ENCODE measurements at places on chromosomes 2 and 18.

GRCh38 chr2:224086226-224086914 lies 47.3 kb upstream of the SERPINE2 start:
- DNase-seq = no peak

- no peak for DNase-seq
These were observed 166.8 kb downstream of the ANKRD30B start for GRCh38 chr18:14914771-14915170.

- no peak for DNase-seq
These were observed 11.9 kb upstream of the DLX2 start for GRCh38 chr2:172114579-172114978.

DNA sequence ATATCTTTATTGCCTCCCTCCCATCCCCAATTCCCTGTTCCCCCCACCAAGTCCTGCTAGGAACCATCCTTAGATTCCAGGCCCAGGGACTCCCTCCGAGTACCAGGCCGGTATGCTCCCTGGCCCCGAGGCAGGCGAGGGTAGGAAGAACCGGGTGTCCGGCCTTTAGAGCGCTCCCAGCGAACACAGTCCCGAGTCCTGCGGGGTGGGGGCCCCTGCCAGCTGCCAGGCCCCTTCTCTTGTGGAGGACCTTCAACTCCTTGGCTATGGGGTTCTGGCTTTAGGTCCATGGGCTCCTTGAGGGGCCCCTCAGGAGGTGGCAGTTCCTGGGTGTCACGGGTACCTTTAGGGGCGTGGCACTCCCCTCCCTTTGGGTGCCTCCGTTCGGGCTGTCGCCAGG lies 4.4 kb downstream of the BCS1L start:
- DNase-seq = no peak

DNA sequence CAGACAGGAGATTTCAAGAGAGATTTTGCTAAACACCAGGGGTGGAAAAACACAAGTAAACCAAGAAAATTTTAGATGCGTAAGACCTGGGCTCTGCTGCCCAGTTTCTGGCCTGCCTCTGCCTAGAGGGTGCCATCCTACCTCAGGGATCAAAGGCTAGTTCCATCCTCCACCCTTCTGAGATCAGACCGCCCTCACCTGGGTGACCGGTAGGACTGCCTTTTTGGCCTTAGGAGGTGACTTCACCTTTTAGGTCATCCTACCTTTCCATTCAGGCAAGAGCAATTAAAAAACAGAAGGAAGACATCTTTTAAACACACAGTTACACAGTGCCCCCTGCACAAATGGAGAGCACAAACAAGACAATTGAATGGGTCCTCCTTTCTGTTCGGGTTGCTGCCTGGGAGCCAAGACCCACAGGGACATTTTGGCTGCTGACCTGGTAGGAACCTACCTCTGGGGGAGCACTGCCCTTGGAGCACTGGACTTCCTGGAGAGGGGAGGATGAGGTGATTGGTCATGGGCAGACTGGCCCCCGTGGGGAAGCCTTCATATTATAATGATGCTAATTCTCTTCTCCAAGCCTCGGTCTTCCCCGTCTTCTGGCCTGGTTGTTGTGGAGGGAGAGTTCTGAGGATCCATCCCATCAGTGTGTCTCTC lies 3.1 kb downstream of the PSD4 start:
- no peak for DNase-seq

DNA sequence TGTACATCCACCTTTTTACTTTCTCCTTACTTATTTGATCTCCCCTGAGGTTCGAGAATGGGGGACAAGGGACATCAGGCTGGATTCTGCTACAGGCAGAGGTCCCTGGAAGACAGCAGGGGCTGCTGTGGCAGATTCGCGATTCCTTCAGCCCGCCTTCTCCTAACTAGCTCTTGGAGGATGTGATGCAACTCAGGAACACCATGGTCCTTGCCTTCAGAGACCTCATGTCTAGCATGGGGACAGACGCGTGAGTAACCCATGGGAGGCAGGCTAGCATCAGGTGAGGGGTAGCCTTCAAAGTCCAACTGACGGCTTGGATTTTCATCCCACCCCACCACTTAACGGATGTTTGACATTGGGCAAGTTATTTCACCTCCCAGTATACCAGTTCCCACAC lies 869 bp upstream of the TCF23 start:
- DNase-seq = no peak

- DNase-seq = no peak
These were observed 219.7 kb upstream of the EPHA4 start for GRCh38 chr2:221791844-221792243.

DNA sequence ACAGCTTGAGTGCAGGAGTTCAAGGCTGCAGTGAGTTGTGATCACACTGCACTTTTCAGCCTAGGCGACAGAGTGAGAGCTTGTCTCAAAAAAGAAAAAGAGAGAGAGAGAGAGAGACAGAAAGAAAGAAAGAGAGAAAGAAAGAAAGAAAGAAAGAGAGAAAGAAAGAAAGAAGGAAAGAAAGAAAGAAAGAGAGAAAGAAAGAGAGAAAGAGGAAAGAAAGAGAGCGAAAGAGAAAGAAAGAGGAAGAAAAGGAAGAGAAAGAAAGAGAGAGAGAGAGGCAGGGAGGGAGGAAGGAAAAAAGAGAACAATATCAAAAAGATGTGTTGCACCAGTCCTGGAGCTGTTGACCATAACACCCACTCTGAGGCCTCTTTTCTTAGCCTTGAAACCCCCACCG lies 89.8 kb upstream of the MBOAT2 start:
- DNase-seq = no peak

GRCh38 chr2:236718207-236718992 lies 148.8 kb downstream of the ACKR3 start:
- no peak for DNase-seq

- peak; percentile 58 for DNase-seq
These were observed 19.2 kb downstream of the E2F6 start for GRCh38 chr2:11446733-11447248.

DNA sequence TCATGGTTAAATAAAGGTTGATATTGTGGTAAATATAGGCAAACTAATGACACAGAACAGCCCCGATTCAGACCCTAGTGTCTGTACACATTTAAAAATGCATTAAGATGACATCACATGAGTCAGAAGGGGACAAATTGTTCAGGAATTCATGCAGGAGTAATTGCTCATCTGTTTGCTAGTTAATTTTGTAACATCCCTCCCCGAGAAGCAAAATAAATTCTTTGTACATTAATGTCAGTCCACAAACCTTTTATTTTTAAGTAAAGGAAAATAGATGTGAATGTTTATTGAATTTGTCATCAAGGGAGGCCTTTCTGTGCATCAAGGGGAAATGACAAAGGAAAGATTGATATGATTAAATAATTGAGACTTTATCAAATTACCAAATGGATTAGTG lies 69.9 kb downstream of the SH3BP4 start:
- no peak for DNase-seq

GRCh38 chr2:177909962-177910361 lies 162.6 kb downstream of the PDE11A start:
- DNase-seq = no peak

DNA sequence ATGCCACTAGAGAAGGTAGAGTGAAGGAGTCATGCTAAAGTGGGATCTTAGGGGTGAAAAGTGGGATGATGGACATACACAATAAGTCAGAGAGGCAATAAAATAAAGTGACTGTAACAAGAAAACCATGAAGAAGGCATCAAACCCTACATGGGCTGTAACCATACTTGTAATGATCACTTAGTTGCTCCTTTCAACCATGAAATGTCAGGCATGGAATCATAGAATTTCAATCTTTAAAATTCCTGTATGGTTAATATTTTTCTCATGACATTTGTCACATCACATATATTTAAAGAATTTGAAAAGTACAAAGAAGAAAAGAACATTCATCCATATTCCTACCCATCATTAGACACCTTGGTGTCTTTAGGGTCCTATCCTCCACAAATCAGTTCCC lies 20.9 kb upstream of the SETBP1 start:
- DNase-seq = no peak

- no peak for DNase-seq
These were observed 16.9 kb downstream of the RPRD1A start for GRCh38 chr18:36050479-36050878.

GRCh38 chr18:48594471-48595094 lies 55.8 kb downstream of the CTIF start:
- no peak for DNase-seq

DNA sequence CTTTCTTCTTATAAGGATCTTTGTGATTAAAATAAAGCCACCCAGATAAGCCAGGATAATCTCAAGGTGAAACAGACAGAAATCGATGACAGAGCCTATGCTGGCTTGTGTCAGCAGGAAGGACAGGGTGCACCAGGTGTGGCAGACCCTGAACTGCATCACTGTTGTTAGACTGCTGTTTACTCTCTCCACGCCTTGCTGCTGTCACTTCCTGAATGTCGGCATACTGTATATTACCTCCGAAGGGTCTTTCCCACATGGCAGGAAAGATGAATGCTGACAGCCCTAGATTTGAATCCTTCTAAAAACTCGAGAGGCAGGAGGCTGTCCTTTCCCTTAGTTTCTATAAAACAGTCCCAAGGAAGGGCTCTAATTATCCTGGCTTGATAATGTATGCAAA lies 18.9 kb upstream of the TMEM163 start:
- no peak for DNase-seq

GRCh38 chr2:160294339-160294803 lies 94.3 kb upstream of the ITGB6 start:
- DNase-seq = no peak

- no peak for DNase-seq
These were observed 82.7 kb downstream of the CALCRL start for GRCh38 chr2:187365315-187365714.

DNA sequence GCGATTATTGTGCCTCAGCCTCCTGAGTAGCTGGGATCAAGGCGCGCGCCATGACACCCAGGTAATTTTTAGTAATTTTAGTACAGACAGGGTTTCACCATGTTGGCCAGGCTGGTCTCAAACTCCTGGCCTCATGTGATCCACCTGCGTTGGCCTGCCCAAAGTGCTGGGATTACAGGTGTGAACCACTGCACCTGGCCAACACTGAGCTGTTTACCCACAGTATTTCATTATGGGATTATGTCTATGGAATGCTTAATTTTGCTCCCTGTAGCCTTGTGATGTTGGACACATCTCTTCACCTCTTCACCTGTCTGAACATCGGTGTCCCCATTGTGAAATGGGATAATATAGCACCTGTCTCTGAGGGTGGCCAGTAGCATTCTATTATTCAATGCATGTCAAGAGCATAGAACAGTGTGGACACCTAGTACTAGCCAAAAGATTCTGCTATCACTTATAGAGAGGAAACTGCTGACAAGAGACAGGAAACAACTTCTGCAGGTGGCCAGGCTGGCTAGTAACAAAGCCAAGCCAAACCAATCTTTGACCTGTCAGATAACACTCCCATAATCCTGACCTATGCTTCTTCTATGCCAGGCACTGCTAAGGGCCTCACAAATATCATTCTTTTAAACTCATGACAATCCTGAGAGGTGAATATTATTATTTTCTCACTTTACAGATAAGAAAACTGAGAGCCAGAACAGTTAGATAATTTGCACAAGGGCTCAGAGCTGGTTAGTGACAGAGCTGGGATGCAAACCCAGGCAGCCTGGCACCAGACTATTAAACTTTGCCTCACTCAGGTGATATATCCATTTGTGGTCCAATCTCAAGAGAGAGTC lies 29.4 kb upstream of the REEP1 start:
- DNase-seq = no peak

- DNase-seq = no peak
These were observed 20.5 kb downstream of the RND3 start for GRCh38 chr2:150466741-150467620.

DNA sequence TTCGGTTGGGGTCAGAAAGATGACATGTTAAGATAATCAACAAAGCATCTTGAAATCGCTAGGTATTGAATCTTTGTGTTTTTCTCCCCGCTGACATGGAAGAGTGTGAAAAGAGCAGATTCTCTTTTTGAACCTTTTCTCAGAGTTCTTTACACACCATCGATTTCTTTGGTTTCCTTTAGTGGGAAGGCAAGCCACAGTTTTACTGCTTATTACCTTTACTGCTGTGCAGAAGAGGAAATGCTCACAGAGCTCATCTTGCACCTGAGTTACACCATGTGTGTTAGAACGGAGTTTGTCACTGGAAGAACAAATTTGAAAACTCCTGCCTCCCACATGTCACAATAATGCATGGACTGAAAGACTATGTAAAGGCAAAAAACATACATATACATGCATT lies 45.3 kb upstream of the PDK1 start:
- no peak for DNase-seq

GRCh38 chr18:76453932-76454331 lies 41.1 kb downstream of the ZNF516 start:
- DNase-seq = no peak
